Panc1 (cell line): ENCODE measurements at places on chromosomes 5 and 9.

- no peak for DNase-seq
Observed at GRCh38 chr5:55621229-55621628, 86.5 kb upstream of the PLPP1 start.

DNA sequence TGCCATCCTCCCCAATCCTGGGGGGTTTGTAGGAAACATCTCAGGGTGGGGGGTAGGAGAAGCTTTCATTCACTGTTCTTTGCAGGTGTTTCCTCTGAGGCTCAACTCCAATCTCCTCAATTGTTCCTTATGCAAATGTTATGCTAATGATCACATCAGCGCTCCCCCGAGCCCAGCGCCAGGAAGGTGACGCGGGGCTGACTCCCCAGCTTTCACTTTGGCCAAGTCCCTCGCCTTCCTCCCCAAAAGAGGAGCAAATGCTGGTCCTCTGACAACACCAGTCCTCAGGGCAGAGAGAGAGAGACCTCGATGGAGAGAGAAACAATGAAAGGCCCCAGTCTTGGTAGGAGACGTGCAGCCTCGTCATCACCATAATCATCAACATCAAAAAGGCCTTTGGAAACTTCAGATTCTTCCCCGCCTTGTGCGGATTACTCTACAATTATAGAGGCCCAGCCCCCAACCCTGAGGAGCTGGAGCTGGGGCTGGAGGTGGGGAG is 39.1 kb downstream of the PCDH1 start:
- no peak for DNase-seq

- no peak for DNase-seq
Observed at GRCh38 chr9:551986-552929, 289.2 kb upstream of the DMRT1 start.

DNA sequence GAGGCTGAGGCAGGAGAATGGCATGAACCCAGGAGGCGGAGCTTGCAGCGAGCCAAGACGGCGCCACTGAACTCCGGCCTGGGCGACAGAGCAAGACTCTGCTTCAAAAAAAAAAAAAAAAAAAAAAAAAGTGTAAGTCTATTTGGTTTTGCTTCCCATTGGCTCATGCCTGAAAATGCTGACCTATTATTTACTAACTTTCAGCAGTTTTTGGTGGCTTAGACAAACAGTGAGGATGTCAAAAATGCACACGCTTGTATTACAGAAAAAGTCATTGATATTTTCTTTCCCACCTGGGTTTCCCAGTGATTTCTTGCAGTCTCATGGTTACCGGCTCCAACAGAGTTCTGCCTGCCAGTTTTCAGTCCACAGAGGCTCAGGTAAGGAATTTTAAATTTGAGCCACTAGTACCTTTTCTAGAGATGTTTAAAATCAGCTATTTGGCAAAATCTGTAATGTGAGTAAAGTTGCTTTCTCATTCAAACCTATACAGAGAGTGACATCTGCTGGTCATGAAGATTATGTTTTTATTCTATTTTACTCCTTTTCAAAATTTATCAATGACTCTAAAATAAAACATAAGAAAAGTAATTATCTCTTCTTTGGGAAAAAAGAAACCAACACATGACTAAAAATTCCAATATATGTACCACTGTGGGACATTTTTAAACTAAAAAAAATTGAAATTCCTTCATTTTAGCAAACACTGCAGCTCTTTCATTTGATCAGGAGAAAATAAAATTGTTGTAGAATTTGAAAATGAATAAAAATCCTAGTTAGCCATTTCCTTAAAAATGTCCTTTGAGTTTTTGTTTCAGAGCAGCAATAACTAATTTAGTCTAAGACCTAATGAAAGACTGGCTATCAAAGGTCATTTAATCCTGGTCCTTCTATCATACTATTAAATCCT is 8.8 kb downstream of the FAM200C start:
- no peak for DNase-seq
